ENCODE measurements at places on chromosomes 11 and 22.

DNA sequence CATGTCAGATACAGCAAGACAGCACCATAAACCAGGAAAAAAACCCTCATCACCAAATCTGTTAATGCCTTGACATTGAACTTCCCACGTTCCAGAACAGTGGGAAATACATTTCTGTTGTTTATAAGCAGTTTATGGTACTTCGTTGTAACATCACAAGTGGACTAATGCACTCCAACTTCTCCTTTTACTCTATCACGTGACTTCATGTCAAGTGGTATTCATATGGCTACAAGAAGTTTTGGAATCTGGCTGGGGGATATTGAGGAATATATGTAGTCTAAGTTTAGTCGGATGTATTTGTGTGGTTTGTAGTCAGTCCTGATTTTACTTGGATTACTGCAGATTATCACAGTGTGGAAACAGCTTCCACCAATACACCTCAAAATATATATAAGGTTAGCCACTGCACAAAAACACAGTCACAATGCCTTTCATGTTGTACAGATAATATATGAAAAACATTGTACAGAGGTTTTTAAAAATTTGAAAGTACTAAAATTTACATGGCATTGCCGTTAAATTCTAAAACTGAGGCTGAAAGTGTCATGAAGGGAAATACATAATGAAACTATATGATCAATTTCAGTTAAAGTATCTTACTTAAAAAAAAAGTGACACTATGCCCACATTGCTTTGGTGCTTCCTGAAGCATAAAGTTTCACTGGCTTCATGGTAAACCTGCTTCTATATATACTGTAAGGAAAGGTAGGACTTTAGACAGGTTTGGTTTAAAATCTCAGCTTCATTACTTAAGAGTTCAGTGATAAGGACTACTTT lies 134.1 kb downstream of the CASP12 start:
- DNase-seq, result no peak

DNA sequence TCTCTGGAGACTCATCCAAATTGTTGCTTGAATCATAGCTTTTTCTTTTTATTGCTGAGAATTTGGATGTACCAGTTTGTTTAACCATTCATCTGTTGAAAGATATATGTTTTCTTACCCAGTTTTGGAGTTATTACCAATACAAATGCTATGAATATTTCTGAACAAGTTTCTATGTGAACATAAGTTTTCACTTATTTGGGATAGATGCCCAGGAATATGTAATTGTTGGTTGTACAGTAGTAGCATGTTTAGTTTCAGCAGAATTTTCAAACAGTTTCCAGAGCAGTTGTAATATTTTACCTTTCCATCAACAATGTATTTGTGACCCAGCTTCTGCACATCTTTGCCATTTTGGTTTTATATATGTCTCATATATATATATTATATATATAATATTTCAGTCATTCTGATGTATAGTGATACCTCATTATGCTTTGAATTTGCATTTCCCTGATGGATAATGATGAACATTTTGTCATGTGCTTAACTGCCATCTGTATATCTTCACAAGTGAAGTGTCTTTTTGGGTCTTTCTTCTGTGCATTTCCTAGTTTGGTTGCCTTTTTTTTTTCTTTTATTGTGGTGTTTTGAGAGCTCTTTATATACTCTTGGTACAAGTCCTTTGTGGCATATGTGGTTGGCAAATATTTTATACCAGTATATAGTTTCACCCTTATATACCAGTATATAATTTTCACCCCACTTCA lies 118.8 kb downstream of the LUZP2 start:
- no peak for DNase-seq

- no peak for DNase-seq
Observed at GRCh38 chr11:128069665-128070064, 517.7 kb downstream of the ETS1 start.

GRCh38 chr11:97974798-97975498 lies 1045.8 kb upstream of the CNTN5 start:
- DNase-seq, result no peak

DNA sequence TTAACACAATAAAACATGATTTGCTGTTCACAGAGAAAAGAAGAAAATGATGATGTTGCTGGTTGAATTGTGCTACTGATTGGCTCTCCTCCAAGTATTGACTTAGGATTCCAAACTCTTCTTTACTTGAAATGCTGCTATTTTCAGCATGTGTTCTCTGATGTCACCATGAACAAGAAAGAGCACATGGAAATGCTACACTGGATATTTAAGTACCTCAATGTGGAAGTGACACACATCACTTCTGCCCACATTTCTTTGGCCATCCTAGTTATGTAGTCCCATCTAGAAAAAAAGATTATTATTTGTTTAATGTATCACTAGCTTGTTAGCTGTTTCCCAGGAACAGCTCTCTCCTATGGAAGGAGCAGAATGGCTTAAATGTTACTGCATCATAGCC lies 27.2 kb downstream of the OR52B2 start:
- DNase-seq, result peak; percentile 38

GRCh38 chr11:120598517-120599257 lies 87.1 kb downstream of the GRIK4 start:
- no peak for DNase-seq

DNA sequence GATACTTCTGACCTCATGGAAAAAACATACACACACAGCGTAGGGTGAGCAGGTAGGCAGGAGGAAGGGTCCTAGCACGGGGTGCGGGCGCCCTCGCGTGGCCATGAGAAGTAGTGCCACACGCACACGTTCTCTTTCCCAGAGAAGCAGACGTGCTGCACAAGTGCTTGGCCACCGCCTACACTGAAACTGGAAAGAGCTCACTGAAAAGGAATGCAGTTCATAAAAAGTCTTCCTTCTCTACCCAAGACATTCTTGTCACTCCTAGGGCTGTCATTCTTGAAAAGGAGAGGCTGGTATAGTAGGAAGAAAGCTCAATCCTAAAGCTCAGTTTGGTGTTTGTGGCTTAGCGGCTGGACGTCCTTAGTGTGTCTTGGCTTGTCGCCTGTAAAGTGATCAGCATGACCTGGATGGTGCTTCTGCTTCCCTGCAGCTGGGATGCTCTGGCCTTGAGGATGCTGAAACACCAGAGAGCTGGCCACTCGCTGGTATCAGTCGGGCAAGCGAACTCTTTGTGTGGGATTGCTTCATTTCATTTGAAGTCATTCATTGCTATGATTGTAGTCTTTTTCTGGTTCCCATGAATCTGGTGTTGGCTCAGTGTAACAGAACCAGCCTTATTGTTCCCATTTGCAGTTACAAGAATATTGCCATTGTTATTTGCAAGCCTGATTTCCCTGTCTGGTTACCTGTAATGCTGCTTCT lies 303.8 kb downstream of the NTM start:
- DNase-seq, result peak; percentile 54

DNA sequence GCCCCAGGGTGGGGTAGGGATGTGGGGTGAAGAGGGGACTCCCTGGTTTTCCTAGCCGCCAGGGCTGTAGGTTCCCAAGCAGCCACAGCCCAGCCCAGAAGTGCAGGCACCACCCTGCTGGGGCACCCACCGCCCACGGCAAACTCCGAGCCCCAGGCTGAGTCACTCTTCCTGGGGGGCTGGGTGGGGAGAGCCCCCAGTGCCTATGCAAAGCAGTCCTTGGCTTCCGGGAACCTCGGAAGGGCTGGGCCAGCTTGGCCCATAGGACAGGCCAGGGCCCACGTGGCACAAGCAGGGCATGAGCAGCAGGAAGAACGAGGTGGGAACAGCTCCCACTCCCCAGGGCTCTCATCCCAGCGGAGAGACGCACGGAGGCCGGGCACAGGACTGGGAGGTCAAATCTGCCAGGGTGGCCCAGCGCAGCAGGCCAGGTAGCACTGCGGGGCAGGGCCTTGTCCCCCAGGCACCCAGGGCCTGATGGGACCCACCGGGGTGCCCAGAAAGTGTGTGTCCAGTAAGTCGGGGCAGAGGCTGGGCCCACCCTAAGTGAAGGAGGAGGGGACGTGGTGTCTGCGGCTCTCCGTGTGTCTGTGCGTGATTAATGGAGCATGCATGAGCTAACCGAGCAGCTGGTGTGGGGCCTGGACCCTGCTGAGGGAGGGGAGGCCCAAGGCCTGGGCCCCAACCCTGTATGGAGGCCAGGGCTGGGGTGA lies 4.6 kb upstream of the IL17REL start:
- DNase-seq, result no peak

DNA sequence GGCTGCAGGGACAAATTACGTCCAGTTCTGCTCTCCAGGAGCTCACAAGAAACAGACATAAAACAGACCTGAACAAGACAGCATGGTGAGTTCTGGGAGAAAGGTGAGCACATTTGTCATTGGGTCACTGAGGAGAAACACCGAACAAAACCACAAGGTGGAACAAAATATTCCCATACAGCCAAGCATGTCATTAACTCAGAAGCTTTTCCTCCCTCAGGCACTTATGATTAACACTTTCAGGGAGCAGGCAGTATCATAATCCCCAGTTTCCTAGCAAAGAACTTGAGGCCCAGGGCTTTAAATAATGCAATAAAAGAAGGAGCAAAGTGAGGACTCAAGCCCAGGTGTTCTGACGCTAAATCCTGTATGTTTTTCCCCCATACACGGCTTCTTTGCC lies 43.0 kb downstream of the P4HA3 start:
- DNase-seq, result no peak

DNA sequence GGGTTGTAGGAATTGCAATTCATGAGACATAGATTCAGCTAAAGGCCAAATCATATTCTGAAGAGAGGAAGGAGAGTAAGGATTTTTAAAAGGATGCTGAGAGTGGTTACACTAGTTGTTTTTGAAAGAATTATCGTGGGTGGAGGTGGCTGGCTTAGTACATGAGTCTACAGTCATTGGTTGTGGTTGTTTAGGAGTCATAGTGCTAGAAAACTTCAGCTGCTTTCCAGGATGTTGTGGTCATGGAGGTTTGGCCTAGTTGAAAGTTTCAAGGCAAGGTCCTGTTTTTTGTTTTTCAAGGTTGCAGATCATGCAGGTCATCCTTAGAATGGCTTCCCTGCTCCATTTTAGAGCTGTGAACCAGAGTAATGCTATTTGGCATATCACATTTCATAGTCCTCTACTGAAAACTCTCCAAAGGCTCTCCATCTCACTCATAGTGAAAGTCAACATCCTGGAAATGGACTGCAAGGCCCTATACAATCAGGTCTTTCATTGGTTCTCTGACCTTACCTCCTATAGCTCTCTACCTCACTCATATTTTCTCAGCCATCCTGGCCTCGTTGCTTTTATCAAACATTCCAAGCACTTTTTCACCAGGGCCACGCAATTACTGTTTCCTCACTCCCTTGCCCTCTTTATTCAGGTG lies 26.1 kb upstream of the ZBTB44 start:
- DNase-seq, result no peak

DNA sequence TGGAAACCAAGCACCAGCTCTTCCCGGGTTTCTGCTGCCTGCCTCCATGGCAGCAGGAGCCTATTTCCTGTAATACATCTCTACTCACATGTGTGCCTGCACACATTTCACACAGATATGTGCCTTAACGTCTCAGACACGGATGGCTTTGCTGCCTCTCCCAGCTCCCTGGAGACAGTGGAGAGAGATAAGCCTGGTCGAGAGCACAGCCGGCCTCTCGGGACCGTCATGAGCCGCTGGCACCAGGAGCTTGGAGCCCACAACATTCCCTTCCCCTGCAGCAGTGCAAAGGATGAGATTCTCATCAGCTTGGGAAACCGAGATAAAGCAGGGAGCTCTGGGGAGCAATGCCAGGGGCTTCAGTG lies 587.7 kb downstream of the BRD1 start:
- no peak for DNase-seq

DNA sequence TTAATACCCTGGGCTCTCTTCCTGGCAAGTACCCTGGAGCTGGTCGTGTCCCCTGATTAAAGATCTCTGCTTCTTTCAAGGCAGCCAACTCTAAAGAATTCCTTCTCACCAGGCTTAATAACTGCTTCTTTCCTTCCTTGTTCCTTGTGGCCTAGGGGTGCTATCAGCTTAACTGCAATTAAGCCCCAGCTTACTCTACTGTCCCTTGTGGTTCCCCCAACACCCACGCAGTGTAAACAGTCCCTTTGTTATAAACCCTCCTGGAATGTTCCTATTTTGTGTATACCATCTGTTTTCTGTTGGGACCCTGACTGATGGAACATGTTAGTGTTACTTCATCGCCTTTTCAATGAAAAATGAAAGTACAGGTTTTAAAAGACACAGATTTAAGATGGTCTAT lies 126.4 kb upstream of the KIRREL3 start:
- no peak for DNase-seq

DNA sequence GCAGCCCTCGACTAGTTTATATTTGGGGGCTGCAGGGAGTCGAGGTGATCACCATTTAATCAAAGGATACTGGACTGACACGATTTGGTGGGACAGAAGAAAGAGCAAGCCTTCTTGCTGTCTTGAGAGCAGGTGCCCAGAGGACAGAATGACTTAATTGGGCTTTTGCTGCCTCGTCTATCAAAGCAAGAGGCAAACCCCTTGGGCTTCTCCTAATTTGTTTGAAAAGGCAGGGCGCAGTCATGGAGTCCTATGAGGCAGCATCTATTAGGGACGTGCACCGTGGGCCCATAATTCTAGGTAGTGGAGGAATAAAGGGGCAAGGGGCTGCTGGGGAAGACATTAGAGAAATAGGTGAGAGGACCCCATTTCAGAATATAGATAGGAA lies 1411.3 kb downstream of the TBC1D22A start:
- no peak for DNase-seq

DNA sequence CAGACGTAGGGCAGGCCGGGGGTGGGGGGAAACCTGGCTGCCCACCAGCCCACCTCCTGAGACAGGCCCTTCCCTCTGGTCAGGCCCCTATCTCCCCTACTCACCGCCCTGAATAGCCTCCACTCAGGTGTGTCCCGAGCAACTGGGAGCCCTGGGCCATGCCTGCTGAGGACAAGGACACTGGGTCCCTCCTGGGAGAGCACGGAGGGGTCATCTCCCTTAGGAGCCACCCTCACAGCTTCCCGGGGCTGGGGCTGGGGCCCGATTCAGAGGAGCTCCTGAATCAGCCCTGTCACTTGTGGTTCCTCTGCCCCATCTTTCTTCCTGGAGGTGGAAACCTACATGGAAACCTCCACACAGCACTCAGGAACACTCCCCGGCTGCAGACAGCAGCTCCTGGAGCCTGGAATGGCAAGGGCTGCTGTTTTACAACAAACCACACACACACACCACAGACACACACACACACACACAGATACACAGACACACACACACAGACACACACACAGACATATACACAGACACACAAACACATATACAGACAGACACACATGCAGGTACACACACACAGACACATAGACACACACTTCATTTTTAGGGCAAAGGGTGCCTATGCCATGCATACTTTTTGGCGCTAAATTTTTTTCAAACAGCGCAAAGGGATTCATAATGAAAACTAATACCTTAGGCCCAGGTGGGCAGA lies 9.6 kb upstream of the EMID1 start:
- no peak for DNase-seq
